ENCODE measurements at places on chromosomes 7 and 10.

GRCh38 chr10:118735294-118735693 is 19.5 kb downstream of the CACUL1 start:
- DNase-seq, result no peak

DNA sequence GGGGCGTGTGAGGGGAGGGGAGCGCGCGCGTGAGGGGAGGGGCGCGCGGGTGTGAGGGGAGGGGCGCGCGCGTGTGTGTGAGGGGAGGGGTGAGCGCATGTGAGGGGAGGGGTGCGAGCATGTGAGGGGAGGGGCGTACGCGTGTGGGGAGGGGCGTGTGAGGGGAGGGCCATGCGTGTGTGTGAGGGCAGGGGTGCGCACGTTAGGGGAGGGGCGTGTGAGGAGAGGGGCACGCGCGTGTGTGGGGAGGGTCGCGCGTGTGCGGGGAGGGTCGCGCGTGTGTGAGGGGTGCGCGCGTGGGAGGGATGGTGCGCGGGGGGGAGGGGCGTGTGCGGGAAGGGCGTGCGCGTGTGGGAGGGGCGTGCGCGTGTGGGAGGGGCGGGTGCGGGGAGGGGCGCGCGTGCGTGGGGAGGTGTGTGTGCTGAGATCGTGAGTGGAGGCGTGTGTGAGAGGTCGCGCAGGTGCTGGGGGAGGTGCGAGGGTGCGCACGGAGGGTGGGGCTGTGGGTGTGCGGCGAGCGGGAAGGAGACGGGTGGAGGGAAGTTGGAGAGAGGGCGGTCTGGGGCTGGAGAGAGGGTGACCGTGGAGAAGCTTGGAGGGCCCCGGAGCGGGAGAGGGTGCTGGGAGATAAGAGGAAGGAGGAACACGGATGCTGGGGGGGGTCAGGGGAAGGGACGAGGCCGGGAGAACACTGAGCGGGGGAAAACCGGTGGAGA is 19.7 kb downstream of the MXI1 start:
- DNase-seq, result peak; percentile 89

- DNase-seq, result no peak
These were observed 209.5 kb downstream of the GLRX3 start for GRCh38 chr10:130345728-130346127.

- DNase-seq, result no peak
These were observed 115.7 kb downstream of the BMS1 start for GRCh38 chr10:42898037-42898960.

GRCh38 chr7:7178906-7179305 is 3.4 kb upstream of the C1GALT1 start:
- DNase-seq, result no peak

- DNase-seq, result peak; percentile 52
These were observed 28.9 kb upstream of the STK17A start for GRCh38 chr7:43553999-43554398.

GRCh38 chr10:55813451-55814170 is 547.4 kb downstream of the ZWINT start:
- no peak for DNase-seq

Measured in AG20443 (cell line).